ENCODE measurements at places on chromosomes 5 and 9.

GRCh38 chr5:131671409-131671808 lies 36.4 kb upstream of the RAPGEF6 start:
- no peak for DNase-seq

GRCh38 chr5:69295088-69295754 lies 37.4 kb downstream of the CCDC125 start:
- DNase-seq: no peak

- DNase-seq: no peak
Measured at GRCh38 chr9:33264003-33264472, 470 bp downstream of the BAG1 start.

GRCh38 chr5:57595523-57595991 lies 112.9 kb upstream of the ACTBL2 start:
- DNase-seq: no peak

DNA sequence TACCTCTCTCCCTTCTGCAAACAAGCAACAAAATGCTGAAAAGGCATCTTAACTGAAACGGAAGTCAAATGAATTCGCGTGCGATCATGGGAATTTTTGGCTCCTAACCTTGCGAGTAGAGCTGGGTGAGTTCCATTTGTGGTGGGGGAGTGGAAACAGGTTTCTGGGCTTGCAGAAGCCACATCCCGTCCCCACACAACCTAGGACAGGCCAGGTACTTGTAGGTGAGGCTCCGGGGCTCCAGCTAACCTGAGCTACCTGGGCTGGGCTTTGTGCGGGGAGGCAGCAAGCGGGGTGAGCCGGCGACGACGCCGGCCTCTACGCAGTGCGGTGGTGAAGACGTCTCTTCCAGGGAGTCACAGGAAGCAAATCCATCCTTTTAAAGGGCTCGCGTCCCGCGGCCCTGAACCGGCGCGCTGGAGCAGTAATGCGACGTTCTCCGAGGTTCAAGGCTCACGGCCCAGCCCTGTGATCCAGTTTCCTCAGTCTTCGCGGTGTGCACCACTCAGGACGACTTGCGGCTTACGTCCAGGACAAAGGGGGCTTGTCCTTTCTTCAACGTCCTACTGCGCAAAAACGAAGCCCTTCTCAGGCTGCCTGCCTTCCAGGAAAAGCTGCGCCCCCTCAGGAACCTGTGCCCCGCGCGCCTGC lies 567 bp upstream of the SPIN1 start:
- DNase-seq: peak; percentile 19

- no peak for DNase-seq
Measured at GRCh38 chr5:102628441-102629175, 126.5 kb upstream of the PAM start.

DNA sequence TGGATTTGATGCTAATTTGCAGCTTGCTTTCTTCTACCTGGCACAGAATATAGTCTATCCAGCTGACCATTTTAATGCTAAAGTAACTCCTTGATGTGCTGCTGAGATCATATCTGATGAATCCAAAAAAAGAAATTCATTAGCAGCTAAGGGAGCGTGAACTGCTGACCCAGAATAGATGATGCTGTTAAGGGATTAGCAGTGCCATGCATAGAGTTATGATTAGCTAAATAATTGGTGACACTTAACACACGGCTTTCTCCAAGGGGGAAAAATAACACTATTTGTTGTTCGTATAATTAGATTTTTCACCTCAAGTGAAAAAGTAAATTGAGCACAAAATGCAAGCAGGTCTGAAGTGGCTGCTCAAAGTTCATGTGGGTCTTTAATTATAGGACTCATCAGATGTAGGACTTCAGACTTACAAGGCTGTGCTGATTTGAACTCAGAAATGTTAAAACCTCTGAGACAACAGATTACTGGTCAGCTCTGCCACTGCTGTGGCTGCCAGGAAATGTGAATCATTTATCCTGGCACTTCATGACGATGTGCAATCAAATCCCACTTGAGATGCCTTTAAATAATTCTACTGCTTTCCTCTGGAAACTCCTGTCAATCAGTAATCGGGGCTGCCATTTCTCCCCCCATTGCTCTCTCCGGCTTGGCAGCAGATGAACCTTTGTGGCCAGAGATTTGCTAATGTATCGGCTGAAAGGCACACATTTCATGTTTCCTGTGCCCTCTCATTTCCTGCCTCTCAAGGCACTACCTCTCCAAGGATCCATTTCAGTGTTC lies 291.6 kb upstream of the C9orf72 start:
- no peak for DNase-seq

- DNase-seq: no peak
Measured at GRCh38 chr9:33750307-33750838, 45.0 kb upstream of the PRSS3 start.

GRCh38 chr9:131873335-131873734 lies 133.5 kb upstream of the RAPGEF1 start:
- DNase-seq: no peak

- no peak for DNase-seq
Measured at GRCh38 chr5:58011301-58011700, 448.6 kb downstream of the PLK2 start.

DNA sequence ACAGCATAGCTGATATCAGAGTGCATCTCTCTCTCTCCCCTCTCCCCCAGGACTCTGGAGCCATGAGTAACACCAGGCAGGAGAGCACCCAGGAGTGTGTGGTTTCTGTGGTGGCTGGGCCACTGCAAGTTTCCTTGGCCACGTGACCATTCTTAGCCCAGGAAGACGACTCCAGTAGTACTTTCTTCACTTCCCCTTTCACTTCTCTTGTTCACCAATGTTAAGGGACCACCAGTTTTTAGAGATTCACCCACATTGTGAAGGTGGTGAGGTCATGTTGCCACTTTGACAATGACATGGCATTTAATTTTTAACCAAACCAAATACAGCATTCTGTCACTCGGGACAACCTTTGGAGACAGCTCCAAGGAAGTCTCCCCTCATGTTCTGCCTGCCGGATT lies 17.9 kb upstream of the DAPK1 start:
- no peak for DNase-seq

GRCh38 chr5:73592551-73592950 lies 27.0 kb downstream of the UTP15 start:
- no peak for DNase-seq

DNA sequence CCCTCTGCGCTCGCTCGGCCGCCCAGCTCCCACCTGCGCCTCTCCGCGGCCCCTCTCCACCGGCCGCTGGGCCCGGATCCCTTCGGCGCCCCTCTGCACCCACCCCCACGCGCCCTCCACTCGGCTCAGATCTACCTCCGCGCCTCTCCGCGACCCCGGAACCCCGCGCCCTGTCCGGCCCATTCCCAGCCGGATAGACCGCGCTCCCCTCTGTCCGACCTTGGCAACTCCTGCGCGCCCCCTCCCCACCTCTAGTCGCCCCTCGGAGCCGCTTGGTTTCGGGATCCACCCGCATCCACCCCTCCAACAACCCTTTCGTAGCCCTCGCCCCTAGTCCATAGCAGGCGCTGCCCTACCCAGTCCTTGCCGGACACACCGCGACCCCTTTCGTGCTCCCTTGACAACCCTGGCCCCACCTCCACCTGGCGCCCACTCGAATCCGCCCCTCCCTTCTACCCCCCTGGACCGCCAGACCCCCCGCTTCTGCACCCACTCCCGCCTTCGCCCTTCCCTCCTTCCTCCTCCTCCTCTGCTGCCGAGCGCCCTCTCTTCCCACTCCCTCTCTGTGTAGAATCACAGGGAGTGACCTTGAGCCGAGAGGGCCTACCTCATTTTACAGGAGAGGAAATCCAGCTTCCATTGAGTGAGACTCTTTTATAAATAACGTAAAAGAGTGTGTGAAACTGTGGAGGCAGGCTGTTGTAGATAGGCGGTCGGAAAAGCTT lies 525 bp upstream of the AK3 start:
- no peak for DNase-seq

- DNase-seq: no peak
Measured at GRCh38 chr9:138112791-138113600, 235.4 kb downstream of the CACNA1B start.

DNA sequence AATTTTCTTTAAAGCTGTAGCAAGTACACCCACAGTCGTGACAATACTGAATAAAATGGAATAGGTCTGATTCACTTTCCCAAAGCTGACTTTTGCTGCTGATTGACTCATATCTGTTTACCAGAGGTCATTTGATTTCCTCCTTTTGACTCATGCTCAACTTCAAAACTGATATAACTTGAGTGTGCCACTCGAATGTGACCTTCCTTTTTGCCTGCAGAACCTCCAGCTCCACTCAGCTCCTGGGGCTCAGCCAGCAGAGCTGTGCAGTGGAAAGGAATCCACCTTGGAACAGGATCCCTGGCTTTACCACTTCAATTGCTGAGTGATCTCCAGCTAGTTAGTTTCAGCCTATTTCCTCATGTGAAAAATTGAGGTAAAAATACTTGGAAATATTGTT lies 84.1 kb downstream of the FEM1C start:
- DNase-seq: no peak

GRCh38 chr9:11275158-11275695 lies 662.4 kb upstream of the PTPRD start:
- no peak for DNase-seq

DNA sequence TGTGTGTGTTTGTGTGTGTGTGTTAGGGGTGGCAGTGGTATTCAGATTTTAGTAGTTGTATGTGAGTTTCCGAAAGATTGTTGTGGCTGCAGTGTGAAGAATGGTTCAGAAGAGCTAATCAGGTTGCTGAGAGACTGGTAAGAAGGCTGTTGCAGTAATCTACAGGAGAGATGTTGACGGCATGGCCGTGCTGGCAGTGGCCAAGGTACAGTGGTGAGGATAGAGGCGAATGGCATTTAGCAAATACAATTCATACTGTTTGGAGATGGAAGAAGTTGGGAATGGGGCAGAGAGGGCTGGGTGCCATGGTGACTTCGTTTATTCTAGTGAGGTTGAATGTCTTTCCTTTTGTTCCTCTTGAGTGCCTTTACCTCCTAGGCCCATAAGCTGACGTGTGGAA lies 77.5 kb upstream of the SPATA31D4 start:
- DNase-seq: no peak
